ENCODE measurements at places on chromosomes 6 and 20.
A peak's percentile ranks its signal among the peaks of the same experiment; 100 is the strongest.

- DNase-seq: no peak
These were observed 1.5 kb downstream of the BTN2A1 start for GRCh38 chr6:26459023-26459810.

DNA sequence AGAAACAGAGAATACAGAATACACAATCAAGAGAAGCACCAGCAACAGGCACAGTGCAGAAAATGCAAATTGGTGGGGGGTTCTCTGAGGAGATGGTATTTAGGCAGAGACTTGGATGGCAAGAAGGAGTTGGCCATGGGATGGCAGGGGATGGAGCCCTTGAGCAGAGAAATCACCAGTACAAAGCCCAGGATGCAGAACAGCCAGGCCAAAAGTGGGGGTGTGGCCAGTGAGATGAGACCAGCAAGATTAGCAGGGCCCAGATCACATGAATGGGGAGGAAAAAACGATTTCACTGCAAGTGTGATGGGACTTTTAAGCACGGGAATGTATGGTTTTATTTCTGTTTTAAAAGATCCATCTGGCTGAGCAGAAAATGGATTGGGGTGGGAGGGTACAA lies 63.4 kb downstream of the TRAM2 start:
- DNase-seq: no peak

GRCh38 chr20:21390768-21391167 lies 6.6 kb downstream of the NKX2-4 start:
- peak; percentile 15 for DNase-seq

- DNase-seq: no peak
These were observed 52.4 kb upstream of the LYRM2 start for GRCh38 chr6:89690944-89691324.

- no peak for DNase-seq
These were observed 40.8 kb downstream of the KCNK17 start for GRCh38 chr6:39273406-39273821.

- peak; percentile 15 for DNase-seq
These were observed 415.8 kb downstream of the PREX1 start for GRCh38 chr20:48411919-48412522.

- DNase-seq: no peak
These were observed 6.6 kb downstream of the PRSS35 start for GRCh38 chr6:83518816-83519480.

- DNase-seq: peak; percentile 86
These were observed 50.4 kb downstream of the SMPDL3A start for GRCh38 chr6:122839472-122839871.

DNA sequence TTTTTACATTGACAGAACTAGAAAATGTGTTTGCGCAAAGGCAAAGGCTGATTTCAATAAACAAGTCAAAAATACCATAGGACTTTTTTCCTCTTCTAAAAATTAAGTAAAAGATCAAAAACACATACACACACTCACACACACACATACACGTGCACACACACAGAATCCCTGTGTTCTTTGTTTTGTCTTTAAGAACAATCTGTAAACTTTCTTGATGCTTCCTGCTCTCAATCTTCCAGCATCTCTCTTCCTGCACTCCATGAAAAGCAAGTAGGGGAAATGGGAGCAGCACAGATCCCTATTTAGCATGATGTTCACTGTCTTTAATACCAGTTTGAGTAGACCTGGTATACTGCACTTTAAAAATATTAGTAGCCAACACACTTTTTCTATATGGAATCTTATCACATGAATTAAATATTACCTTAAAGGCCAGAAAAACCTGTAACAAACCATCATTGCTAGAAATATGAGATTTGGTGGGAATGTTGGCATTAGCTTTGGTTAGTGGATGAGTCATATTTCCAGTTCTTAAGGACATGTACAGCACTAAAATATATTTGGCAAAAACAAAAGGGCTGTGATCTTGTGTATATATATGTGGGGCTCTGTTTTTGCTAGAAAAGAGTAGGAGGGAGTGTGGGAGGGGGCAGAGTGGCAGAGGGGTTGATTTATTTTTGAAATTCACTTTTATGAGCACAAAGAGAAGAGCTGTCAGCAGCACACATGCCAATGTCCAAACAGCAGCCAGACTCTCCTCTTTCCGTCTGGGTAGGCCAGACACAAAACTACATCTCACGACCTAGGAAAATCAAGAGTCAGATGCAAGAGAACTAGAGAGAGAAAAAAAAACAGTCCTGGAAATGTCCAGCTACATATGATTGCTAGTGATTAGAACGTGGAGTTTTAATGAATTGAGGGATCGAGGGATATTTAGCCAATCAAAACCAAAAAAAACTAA lies 4.6 kb downstream of the PTPRK start:
- no peak for DNase-seq

DNA sequence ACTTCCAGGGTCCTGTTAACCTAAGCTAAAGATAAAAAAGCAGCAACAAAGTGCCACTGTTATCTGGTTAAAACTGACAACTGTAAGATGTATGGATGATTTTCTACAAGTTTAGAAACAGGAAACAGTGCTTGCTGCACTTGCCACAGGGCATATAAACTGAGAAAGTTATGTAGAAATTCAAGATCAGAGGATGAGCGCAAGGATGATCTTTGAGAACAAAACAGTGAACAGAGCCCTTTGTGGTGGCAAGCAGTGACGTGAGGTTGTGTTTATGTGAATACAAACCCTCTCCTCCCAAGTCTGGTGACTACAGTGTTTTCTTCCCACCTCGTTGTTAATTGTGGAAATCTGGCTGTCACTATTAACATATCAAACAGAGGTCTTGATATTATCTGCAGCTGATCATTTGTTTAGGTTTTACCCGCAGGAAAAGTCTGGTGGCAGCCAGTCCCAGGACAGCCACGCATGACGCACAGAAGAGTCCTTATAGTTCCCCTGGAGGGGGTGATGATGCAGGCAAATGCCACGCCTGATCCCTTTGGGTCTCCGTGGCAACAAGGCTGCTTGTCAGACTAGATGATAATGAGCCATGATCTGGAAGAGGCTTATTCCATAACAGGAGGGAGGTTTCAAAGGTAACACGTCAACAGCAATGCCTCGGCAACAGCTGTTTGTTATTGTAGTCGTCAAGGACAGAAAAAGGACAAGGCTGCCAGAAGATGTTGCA lies 43.1 kb upstream of the TNFAIP3 start:
- peak; percentile 80 for DNase-seq

DNA sequence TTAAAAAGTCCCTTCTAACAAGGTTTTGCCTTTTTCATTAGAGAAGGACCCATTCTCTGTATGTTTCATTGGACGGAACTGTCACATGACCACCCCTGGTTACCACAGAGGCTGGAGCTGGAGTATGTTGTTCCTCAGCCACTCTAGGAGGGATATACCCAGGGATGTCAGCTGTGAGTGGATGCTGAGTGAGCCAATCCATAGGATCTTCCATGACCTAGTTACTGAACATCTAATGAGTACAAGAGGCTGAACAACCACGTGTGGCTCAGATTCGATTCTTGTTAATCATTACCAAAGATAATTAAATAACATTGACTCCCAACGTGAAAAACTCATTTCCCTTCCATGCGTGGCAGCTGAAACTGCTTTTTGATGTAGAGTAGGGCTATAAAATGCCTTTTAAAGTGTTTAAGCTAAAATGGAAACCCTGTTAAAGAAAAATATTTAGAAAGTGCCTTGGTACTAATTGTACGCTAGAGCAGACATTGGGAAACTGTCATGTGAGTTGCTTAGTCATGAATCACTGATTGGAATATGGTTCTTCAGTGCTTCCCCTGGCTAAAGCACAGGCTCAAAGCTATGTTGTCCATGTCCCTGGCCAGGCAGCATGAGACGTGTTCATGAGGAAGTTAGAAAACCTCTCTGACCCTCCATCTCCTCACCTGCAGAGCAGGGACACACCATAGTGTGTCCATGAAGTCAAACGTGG lies 256.1 kb downstream of the ZNF217 start:
- no peak for DNase-seq

- DNase-seq: no peak
These were observed 351.9 kb downstream of the BTBD3 start for GRCh38 chr20:12269579-12269978.

GRCh38 chr20:49786668-49787370 lies 25.8 kb upstream of the SLC9A8 start:
- no peak for DNase-seq

Measured in NCI-H82 (cell line).